Tibial artery (tissue), 4 donors: ENCODE measurements at places on chromosomes 2 and 18.

DNA sequence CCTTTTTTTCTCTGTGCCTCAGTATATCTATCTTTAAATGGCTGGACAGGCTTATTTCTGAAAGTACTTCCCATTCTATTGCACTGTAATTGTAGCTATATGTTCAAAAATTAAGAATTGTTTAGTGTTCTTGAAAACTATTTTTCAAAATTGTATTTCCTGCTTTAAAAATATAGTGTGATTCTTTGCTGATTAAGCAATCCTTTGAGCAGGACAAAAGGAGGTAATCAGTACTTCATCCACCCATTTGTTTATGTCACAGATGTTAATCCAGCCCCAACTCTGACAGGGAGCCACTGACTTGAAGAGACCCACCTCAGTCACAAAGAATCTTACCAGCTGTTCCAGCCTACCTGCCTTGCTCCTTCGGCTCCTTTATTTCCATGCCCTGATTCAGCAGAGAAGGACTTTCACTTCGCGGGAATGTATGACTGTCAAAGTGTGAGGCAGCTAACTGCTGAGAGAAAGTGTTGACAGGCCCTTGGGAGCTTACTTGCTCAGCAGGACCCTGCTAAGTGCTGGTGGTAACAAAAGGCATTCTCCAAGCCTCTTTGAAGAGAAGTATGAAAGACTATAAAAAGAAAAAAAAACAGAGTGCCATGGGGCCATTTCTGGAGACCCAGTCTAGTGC is 393.3 kb upstream of the CYRIA start:
- no peak for DNase-seq

DNA sequence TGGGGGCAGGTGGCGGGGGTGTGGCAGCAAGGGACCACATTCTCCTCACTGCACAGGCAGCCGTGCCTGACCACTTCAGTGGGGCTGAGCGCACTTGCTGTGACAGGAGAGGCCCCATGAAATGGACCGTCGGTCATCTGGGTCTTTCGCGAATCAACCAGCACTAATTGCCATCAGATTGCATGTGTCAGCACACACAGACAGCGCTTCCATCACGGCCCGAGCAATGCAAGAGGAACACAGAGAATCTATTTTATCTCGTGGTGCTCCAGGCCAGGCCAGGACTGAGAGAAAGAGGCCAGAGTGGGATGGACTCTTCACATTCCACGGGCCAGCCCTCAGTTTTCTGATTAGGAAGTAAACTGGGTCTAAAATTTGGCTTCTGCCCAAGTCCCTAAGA is 87.0 kb downstream of the EIPR1 start:
- no peak for DNase-seq

GRCh38 chr2:157922336-157922735 is 46.2 kb upstream of the ACVR1 start:
- no peak for DNase-seq

GRCh38 chr18:60698901-60699300 is 326.3 kb upstream of the MC4R start:
- no peak for DNase-seq

DNA sequence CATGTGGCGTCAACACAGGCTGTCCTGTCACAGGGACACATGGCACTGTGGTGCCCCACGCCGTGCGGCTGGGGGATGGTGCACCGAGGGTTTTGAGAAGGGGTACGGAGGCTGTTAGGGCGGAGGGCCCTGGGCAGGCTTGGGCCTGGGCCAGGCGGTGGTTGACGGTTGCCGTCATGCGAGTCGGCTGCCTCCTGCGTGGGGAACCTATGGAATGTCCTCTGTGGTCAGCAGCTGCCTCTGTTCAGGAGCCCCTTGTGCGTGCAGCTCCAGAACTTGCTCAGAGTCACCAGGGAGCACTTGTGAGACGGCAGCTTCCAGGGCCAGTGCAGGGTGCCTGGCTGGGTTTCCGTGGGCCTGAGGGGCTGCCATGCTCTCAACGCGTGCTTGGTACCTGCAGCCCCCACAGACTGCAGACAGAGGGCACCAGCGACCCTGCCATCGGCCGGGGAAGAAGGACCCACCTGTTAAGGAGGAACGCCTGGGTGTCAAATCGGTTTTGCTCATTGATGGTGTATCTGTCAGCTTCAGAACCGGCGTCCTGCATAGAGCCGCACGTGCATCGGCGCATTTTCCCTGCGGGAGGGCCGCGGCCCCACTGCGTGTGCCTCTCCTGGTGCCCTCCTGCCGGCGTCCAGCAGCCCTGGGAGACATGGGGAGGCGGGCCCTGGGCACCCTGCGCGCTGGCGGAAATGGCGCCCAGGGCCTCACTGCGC is 10.0 kb upstream of the D2HGDH start:
- no peak for DNase-seq

GRCh38 chr2:222792001-222792611 is 68.7 kb upstream of the ACSL3 start:
- peak; percentile 78 for DNase-seq

DNA sequence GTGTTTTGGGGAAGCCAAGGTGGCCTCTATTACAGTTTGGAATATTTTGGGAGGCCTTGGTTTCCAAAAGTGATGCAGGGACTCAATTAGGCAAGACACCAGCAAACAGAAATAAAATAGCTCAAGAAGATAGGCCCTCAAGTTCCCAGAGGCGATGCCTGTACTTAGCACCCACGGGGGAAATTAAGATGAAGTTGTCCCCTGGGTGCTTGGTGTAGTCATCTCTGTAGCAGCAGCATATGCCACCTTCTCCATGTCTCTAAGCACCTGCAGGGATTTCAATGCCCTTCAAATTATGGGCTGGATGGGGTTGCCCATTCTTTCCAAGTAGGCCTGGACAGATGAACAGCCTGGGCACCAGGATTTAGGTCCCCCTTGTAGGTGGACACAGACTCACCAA is 185.0 kb downstream of the CTIF start:
- no peak for DNase-seq

DNA sequence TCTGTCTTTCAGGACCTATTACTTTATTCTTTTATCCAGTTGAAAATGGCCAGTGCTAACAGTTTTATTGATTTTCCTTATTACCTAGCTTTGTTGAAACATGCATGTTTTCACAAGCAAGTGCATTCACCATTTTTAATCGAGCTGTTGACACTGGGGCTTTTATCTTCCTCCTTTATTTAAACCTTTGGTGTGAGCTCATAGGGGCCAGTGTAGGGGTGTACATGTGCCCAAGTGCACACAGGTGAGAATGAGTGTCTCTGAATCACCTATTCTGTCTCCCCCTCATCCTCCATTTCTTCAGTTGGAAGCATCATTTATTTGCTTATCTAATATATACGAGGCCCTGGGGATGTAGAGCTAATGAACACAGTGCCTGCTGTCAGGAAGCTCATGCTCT is 199.1 kb downstream of the PRKCE start:
- no peak for DNase-seq

- no peak for DNase-seq
Observed at GRCh38 chr18:5966514-5966913, 71.2 kb upstream of the TMEM200C start.

DNA sequence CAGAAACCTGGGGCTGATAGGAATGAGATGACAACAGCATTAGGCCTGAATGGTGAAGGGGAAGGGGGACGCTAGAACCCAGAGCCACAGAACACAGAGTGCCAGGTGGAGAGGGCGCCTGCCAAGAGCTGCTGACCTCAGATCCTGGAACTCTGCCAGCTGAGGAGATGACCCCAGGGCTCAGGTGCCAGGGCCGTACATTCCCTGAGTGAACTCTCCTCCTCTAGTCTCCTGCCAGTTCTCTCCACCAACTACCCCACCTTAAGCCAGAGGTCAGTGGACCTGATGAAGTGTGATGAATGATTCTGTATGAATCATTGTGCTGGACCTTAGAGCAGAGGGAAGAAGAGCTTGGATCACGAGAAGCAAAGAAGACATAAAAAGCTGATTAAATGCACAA is 1582.2 kb upstream of the ACVR2A start:
- no peak for DNase-seq

DNA sequence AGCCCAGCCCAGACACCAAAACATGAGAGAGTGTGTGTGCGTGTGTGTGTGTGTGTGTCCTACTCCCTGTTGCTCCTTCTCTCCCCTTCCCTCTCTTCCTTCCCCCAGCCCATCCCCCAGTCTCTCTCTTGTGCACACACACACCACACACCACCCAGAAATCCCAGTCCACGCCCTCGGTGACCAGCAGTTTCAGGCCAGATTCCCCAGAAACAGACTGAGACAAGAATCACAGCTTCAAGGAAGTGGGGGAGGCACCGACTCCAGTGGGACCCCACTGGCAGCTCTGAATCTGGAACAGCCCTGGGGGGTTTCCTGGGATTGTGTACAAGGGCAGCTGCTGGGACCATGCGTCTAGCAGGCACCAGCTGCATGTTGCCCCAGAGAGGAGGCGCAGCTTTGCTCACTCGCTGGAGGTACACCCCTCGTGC is 113.5 kb downstream of the NDUFA10 start:
- DNase-seq: peak; percentile 68

DNA sequence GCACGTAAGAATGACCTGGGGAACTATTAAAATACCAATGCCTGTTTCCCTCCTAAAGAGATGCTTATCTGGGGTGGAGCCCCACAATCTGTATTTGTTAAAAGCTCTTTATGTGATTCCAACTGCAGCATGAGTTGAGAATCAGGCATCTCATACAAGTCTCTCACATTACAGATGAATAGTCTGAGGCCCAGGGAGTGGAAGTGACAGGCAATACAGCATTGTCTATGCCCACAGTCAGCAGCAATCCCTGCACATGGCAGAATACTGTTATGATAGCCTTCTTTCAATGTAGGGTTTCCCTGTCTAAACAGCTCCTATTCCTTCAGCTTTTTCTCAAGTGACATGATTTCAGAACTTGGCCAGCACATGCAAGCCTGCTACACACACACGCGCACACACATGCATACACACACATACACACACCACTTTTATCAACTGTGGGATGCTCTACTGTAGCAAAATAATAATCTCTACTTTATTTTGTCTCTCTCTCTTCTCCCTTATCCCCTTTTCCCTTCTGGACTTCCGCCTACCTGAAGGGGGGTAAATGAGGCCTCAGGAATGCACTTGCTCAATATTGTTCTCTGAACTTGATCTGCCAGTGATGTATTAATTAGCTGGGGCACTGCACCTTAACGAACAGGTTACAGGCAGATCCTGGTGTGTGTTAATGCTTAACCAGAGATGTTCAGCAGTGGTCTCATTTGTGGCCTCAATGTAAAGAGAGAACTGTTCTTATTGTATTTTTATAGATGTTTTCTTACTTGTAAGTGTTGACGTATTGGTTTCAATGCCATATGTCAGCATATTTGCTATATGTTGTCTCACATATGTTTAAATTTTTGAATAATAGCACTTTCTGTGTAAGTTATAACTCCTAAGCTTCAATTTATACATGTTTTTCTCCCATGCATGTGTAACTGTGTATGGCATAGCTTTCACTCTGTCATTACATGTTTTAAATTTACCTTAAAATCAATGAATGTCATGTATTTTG is 116.0 kb downstream of the SETBP1 start:
- DNase-seq: no peak

DNA sequence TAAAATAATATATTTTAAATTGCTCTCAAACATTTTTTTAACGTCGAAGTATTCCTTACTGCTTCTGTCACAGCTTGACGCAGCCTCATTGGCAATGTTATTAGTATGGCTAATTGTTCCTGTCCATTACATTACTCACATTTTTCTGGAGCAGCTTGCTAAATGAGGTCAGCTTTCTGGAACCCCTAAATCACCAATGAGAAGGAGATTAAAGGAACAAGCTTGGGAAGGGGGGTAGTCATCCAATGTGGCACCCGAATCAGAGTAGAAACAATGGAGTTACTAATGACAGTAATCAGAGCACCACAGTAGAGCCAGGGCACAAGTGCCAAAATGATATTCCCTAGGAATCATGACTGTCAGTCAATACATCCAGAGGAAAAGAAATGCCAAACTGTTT is 5.1 kb downstream of the NEUROD1 start:
- DNase-seq: no peak

- DNase-seq: no peak
Observed at GRCh38 chr18:9743200-9744016, 35.3 kb downstream of the RAB31 start.

DNA sequence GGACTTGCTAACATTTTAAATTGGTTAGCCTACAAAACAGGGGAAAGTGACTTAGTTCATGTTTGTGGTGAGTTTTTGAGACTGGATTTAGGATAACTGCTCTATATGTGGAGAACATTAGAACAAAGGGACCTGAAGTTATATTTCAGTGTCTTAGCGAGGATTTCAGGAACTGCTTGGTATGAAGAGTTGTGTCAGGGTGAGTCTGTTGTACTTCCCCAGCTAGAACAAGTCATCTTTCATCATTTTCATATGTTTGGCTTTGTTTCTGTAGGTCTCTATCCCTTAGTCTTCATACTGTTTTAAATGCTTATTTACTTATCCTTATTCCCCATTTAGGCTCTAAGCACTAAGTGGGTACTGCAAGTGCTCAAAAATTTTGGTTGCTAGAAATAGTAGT is 41.9 kb downstream of the KCMF1 start:
- no peak for DNase-seq

DNA sequence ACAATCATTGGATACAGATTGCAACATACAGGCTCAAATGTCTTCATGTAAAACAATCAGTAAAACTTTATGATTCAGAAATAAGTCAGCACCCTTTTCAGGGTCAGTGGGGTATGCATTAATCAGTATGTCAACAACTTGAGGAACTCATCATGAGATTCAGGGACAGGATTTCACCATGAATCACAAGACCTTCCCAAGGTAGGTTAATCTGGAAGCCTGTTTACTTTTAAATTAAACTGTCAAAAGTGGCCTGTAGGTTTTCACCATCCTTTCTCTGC is 104.8 kb downstream of the SP100 start:
- DNase-seq: no peak

GRCh38 chr2:163774862-163775261 is 39.1 kb upstream of the FIGN start:
- no peak for DNase-seq

- no peak for DNase-seq
Observed at GRCh38 chr2:40935349-40935748, 483.5 kb upstream of the SLC8A1 start.

DNA sequence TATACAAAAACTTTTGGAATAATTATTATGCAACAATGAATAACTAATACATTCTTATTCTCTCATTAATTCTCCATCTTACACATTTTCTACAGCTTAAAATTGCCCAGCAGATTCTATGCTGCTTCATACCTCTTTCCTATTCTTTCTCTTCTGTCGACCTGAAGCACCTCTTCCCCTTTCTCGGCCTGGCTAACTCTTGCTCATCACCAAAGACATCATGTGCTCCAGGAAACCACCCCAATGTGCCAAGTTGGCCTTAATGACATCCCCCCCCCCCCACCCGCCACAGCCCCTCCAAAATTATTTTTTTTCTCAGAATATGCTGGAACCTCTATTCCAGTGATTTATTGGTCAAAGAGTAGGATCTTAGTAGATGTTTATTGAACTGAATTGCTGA is 43.6 kb downstream of the ZNF521 start:
- DNase-seq: no peak

GRCh38 chr2:190043441-190043840 is 19.1 kb downstream of the MSTN start:
- DNase-seq: no peak

DNA sequence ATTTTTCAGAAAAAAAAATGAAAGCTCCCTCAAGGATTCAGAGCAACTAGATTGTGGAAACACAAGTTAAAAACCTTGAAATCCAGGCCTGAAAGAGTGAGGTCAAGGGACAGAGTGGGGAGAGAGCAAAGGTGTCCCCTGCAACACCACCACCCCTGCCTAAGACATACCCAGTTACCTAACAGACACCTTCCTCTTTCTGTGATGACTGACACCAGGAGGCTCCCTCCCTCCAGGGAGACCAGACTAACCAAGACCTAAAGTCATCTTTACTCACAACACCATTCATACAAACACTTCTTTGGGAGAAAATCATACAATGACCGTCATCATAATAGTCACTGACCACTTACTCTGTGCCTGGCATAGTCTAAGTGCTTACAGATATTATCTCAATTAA is 151.8 kb upstream of the NABP1 start:
- no peak for DNase-seq
